ENCODE measurements at places on chromosomes 6 and 20.

DNA sequence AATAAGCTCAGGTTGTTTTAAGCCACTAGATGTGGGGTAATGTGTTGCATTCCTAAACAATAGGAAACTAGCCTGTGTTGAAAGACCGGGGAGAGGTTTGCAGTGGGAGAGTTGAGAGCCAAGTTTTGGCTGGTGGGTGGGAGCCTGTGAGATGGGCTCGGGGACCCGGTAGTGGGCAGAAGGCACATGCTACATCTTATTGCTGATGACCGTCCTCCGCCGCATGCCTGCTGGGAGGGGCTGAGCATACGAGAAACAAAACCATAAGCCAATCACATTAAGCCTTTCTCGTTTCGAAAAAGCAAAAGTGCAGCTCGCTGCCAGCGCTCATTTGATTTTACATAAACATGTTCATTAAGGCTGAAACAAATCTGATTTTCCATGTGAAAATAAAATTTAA lies 57.4 kb upstream of the MPC1 start:
- DNase-seq: no peak

- no peak for DNase-seq
Observed at GRCh38 chr6:13539572-13539971, 34.8 kb upstream of the SIRT5 start.

DNA sequence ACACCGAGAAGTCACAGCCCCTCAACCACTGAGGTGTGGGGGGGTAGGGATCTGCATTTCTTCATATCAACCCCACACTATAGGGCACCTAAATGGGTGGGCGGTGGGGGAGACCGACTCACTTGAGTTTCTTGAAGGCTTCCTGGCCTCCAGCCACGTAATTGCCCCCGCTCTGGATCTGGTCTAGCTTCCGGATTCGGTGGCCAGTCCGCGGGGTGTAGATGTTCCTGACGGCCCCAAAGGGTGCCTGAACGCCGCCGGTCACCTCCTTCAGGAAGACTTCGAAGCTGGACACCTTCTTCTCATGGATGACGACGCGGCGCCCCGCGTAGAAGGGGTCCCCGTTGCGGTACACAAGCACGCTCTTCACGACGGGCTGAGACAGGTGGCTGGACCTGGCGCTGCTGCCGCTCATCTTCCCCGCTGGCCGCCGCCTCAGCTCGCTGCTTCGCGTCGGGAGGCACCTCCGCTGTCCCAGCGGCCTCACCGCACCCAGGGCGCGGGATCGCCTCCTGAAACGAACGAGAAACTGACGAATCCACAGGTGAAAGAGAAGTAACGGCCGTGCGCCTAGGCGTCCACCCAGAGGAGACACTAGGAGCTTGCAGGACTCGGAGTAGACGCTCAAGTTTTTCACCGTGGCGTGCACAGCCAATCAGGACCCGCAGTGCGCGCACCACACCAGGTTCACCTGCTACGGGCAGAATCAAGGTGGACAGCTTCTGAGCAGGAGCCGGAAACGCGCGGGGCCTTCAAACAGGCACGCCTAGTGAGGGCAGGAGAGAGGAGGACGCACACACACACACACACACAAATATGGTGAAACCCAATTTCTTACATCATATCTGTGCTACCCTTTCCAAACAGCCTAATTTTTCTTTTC lies at the start of gene DCDC2:
Gene DCDC2 (minus strand): TSS at position 724 of the 883 bp plus-strand sequence. CDS start 309 bp downstream, at position 415.
- DNase-seq: peak; percentile 18

DNA sequence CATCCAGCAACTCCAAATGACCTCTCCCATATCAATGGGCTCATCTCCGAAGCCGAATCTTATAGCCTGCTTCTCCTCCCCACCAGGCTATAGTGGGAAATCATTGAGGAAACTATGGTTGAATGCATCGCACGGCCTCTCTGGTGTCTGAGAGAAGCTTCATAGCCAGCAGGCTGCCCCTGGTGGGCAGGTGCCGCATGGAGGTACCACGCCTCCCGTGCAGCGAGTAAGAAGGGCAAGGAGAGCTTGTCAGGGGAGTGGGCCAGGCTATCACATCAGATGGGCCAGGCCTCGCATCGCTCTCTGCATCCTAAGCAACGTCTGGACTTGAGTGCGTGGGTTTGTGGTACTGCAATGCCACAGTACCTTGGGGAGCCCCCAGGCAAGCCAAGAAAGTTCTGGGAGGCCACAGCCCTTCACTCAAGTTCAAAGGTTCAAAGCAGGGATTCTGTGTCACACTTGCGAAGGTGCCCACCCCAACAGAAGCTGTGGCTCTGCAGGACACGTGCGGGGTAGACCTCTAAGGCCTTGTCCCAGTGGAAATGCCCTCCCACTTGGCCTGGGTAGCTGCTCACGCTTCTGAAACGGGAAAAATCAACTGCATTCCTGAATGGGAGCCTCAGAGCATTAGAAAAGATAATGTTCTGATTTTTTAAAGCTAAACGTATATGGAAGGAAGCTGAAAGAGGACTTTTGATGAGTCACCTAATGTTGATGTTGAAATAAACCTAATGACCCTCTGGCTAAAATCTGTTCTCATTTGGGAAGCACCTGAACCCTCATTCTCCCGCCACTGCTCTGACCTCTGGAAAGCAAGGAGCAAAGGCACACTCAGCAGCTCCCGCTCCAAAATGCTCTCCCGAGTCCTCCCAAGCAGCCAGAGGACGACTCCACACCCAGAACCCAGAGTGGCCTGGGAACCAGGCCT lies 8.4 kb upstream of the IRF4 start:
- DNase-seq: no peak

DNA sequence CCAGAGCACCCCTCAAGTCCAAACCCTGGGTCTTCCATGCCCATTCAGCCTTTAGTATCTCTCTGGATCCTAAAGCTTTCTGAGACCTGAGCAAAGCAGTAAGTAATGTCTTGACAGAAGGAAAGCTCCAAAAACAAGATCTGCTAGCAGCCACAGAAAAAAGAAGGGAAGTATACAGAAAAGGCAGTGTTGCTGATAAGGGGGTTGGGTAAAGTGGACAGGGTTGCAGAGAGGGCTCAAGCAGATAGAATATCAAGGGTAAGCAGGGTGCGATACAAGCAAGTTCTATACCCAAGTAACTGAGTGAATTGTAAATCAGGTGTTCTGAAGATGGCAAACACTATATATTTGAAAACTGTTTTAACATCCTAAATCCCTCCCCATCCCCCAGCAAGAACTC lies 113.4 kb upstream of the CARMIL1 start:
- no peak for DNase-seq

GRCh38 chr6:93684339-93684738 lies 265.0 kb upstream of the EPHA7 start:
- no peak for DNase-seq
